ENCODE measurements at places on chromosomes 12 and 14.
A peak's percentile ranks its signal among the peaks of the same experiment; 100 is the strongest.

GRCh38 chr14:67746927-67747326 lies 45.2 kb downstream of the RDH12 start:
- DNase-seq, result no peak

DNA sequence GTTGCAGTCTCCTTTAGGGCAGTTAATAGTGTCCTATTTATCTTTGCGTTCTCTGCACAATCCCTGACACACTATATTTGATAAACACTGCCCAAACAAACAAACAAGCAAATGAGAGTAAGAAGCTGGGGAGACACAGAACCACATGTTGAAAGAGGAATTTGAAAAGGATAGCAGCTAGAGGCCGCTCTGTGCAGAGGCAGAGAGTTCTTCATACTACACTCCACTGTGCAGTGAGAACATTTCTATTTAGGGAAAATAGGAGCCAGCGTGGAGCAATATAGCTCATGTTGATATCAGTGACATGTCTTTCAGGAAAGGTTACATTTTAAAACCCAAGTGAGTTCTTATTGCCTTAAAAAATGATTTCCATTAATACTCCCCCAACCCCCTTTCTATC lies 140.3 kb upstream of the SEL1L start:
- no peak for DNase-seq

- DNase-seq, result no peak
Observed at GRCh38 chr14:72941286-72941985, 15.2 kb downstream of the DCAF4 start.

- DNase-seq, result peak; percentile 3
Observed at GRCh38 chr14:46686652-46687051, 35.1 kb upstream of the RPL10L start.

- peak; percentile 40 for DNase-seq
Observed at GRCh38 chr12:42759622-42760273, 170.2 kb upstream of the PRICKLE1 start.

GRCh38 chr12:45183246-45183645 lies 32.6 kb upstream of the ANO6 start:
- DNase-seq, result no peak

DNA sequence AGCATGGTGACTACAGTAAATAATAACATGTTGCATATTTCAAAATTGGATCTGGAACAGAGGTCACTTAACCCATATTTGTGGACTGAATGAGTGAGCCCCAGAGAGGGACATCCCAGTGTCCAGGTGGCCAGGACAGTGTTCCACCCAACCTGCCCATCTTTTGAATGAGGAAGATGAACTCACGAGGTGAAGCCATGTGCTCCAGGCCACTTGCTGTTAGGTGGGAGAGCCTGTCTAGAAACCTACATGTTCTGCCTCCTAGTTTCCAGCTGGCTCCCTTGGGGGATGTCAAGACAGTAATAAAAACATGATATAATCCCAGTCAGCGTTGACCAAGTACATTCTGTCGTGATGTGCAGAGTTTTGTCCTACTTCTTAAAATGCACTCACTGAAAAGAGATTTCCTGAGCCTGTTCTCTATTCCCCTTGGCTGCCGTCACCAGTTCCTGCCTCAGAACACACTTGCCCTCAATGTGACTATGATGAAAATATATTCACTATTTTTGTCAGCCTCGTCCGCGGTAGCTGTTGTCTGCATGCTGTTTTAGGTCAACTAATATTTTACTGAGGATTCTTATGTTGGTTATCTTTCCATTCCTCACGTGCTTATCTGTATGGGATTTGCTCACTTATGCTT lies 25.7 kb downstream of the TSPAN9 start:
- DNase-seq, result no peak

DNA sequence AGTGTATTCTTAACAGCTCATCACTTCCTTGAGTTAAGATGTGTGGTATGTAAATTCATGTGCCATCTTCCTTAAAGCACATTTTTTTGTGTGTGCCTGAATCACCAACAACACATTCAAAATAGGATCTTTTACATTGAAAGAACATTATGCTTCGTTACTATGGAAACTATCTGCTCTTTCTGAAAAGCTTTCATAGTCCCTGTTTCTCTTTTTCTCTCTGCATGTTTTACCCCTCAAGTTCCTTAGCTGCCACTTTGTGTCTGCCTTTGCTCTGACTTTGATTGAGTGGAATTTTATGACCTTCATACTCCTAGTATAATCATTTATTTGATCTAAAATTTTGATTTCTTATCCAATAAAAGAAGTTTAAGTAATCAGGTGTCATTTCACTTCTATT lies 880.3 kb upstream of the FOXG1 start:
- DNase-seq, result no peak

DNA sequence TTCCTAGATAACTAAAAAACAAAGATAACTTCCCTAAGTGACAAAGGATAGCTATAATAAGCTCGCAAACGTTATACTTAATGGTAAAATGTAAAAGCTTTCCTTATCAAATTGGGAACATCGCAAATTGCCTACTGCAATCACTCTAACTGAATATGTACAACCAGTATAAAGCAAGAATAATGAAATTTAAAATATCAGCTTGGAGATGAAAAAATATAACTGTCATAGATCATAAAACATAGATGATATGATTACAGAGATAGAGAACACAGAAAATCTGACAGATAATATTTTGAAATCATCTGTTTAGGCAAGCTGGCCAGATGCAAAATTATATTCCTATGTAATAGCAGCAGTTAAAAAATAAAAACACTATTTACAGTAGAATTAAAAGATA lies 64.0 kb downstream of the BCAT1 start:
- DNase-seq, result no peak
